ENCODE measurements at places on chromosomes 12 and 14.

- no peak for DNase-seq
Measured at GRCh38 chr12:19771858-19772257, 332.6 kb downstream of the AEBP2 start.

GRCh38 chr14:91249841-91250616, 5.5 kb upstream of the GPR68 start:
- peak; percentile 44 for DNase-seq

DNA sequence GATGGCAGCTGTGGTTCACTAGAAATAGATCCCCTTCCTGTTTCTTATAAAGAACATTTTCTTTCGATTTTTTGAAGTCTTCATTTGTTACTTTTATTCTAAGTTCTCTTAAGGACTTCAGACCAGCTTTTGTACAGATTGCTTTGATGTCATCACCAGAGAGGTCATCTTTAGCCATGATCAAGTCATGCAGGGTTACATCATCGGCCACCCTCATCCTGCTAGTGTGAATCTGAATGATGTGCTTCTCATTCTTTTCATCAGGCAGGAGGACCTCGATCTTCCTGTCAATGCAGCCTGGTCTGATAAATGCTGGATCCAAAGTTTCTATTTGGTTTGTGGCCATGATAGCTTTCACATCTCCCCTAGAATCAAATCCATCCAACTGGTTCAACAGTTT, 706.7 kb downstream of the RERGL start:
- no peak for DNase-seq

DNA sequence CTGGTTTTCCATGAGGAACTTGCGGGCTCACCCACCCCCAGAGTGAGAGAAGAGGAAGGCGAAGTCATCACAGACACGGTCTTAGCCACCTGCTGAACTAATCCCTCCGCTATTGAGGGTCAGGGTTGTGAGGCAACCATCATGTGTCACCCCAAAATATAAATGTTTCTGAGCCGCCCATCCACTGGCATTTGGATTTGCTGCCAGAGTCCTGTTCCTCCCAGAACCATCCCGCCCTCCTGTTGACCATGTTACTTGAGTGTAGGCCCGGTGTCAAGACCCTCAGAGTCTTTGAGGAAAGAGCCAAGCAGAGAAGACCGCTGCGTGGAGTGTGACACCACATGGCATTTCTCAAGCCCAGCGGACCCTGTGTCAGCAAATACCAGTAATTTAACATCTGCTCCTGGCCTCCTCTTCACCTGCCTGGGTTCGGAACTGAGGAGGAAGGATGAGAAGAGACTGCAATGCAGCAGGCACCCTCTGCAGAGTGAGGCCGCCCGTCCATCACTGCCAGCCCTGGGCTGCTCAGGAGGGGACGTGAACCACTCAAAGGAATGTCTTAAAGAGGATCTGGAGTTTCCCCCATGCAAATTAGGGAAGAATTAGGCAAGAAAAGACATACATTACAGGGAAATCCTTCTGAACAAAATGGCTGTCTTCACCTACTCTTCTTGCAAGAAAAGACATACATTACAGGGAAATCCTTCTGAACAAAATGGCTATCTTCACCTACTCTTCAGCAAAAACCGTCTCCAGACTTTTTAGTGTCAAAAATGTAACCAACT, 100.4 kb downstream of the FBXL14 start:
- DNase-seq, result no peak

DNA sequence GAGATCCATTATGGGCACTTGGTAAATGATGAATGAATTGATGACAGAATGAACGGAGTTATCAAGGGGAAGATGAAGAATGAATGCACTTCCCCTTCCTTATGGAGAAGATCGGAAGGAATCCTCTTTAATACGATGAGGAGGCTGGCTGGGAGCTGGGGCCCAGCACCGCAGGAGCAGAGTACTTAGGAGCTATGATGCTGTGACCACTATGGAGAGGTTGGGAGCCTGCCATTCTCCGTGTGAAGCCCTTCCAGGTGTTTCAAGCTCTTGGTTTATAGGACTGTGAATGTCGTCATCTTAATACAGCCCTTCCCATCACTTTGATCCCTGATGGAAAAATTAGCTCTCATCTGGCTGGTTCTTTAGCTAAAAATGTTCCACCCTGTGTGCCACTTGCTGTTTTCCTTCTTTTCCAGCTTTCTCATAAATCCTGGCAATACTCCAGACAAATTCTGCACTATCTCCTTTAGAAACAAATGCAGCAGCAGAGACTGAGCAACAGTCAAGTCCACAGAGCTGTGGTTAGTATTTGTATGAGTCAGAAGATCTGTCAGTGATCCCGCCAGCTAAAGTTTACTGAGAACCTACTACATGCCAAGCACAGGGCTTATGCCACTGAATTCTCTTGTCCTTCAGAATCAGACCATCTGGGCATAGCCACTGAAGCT, 263.1 kb upstream of the CRY1 start:
- DNase-seq, result no peak

- no peak for DNase-seq
Measured at GRCh38 chr14:65237941-65238340, 135.6 kb upstream of the MAX start.

GRCh38 chr14:91010153-91010533, 50.3 kb downstream of the RPS6KA5 start:
- no peak for DNase-seq

- DNase-seq, result no peak
Measured at GRCh38 chr12:132710043-132710404, 618 bp upstream of the PGAM5 start.

DNA sequence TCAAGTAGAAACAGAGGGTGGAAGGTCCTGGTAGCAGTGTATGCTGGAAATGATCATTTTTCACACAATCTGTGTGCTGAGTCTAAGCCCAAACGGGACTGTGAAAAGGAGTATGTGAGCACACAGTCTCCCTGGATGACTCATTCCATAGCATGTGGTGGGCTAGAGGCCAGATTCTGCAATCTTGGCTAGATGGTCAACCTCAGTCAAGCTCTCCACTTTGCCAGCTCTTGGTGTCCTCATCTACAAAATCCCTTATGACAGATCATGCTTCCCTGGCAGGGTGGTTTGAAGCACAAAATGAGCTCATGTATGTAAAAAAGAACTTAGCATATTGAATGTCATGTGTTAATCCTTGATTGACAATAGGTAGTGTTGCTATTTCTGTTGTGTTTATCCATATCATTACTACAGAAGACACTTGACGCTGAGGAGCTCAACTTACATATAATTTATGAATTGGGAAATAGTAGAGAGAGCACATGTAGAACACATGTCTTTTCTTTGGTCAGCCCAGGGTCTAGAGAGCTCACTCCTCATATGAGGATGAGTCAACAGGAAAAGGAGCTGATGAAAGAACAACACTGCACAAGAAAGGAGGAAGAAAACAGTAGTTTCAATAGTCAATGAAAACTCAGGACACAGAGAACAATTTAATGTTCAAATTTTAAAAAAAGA, 517.5 kb downstream of the BCL11B start:
- DNase-seq, result no peak

GRCh38 chr12:50650285-50650684, 113.6 kb upstream of the ATF1 start:
- no peak for DNase-seq

- DNase-seq, result no peak
Measured at GRCh38 chr12:89878950-89879349, 170.3 kb upstream of the ATP2B1 start.

DNA sequence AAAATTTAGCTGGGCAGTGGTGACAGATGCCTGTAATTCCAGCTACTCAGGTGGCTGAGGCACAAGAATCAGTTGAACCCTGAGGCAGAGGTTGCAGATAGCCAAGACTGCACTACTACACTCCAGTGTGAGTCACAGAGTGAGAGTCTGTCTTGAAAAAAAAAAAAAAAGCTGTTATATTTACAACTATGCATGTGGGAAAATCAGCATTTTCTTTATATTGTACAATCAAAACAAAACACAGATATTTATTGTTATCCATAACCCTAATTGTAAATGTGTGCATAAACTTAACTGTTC, 12.5 kb downstream of the C1R start:
- DNase-seq, result no peak

DNA sequence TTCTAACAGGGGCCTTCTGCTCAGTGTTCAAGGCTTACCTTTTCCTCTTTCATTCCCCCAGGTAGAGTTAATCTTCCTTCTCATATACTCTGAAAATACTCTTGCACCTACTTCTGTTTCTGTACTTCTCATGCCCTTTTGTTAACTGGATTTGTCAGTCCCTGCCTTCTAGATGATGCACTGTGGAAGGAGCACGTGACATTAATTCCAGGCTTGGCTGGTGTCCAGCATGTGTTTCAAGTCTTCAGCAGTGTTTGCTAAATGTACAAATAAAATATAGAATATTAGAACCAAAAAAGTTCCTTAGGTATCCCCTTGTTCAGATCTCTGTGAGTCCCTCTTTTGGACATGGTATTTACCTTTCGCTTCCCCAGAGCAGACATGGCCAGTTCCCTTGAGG, 27.9 kb upstream of the EVL start:
- no peak for DNase-seq

GRCh38 chr14:24879661-24880386, 170.1 kb downstream of the STXBP6 start:
- DNase-seq, result no peak

DNA sequence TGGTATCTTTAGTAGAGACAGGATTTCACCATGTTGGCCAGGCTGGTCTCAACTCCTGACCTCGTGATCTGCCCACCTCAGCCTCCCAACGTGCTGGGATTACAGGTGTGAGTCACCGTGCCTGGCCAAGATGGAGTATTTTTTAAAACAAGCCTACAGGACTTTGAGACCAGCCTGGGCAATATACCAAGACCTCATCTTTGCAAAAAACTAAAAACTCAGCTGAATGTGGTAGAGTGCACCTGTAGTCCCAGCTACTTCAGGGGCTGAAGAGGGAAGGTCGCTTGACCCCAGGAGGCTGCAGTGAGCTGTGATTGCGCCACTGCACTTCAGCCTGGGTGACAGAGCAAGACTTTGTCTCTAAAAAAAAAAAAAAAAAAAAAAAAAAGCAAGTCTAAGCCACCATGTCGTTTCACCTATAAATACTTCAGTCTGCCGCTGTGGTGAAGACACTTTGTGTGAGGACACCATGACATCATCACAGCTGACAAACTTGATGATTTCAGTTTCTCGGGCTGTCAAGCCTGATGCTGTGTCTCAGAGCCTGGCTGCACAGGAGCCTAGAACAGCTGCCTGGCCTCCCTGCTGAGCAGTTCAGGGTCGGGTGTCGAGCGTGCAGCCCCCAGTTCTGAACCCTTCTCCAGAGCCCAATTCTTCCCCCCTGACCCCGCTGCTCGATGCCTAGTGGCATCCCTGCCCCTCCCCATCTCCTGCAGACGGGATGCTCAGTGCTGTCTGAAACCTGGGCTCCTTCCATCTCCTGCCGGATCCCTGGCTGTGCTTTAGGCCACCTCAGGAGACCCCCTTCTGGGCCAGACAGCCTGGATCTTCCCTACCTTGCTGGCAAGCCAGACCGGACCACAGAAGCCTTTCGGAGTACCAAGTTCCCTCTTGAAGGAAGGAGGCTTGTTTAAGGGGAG, 119.2 kb upstream of the EVL start:
- peak; percentile 12 for DNase-seq

DNA sequence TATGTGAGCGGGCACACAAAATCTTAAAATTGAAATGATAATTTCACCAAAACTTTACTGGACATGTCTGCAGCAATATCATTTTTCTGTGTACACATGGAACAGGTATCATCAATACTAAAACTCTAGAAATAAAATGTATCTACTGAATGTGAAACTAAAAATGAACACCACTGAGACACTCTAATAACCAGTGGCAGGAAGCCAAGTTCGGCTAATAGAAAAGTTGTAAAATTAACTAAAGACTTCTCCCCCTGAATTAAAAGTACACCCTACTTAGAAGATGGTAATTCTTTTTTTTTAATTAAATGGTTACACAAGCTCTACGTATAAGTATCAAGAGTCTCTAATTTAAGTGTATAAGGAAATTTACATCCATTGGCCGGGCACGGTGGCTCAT, 227.2 kb downstream of the MED13L start:
- DNase-seq, result no peak

GRCh38 chr12:130967636-130968035, 13.9 kb downstream of the ADGRD1 start:
- no peak for DNase-seq

DNA sequence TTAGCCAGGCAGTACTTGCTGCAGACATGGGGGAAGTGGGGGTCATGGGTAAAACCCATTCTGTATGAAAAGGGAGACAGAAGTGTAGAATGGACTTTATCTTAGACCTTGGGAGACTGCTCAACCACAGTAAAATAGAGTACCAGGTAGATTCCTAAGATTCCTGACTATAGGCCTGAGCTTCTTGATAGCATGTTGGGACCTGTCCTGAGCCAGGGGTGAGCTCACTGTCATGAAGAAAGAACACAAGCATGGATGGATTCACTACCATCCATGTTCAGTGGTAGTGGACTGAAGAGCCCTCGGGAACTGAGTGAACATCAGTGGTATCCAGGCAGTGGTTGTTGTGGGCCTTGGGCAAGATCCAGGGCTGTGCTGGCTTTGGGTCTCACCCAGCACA, 1003.8 kb downstream of the TMTC2 start:
- no peak for DNase-seq

- peak; percentile 50 for DNase-seq
Measured at GRCh38 chr12:121465921-121466793, 66.2 kb downstream of the RNF34 start.

DNA sequence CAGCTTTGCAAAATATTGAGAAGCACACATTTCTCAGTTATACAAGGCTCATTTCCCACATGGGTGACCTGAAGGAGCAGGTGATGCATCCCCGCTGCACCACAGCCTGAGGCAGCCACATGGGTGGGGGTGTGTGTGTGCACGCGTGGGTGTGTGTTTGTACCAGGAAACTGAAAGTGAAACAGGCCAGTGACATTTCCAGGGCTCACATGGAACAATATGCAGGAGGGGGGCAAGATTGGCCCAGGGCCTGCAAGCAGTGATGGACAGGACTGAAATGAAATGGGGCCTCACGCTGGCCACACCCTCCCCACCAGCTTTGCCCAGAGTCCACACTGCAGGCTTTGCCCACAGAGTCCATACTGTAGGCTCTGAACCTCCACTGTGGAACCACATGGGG, 154.2 kb upstream of the PARP11 start:
- DNase-seq, result peak; percentile 19

DNA sequence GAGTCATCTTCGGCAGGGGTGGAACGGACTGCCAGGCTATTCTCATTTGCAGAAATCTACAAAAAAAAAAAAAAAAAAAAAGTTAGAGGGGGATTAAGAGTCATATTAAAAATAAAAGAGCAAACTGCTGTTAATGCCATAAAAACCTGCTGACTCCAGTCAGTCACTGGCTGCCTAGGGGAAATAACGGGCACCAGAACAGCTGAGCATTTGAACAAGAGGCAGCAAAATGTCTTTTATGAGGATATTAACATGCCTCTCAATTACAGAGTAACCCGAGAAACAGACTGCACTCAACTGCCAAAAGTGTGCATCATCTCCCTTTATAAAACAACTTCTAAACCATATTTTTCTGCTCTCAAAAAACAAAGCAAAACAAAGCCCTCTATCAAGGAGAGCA, 28.7 kb upstream of the CERS5 start:
- DNase-seq, result no peak

GRCh38 chr12:51593539-51593938, 2.5 kb downstream of the SCN8A start:
- DNase-seq, result peak; percentile 11

Data from effector memory CD8-positive, alpha-beta T cell (primary cell).